ENCODE measurements at places on chromosomes 16 and 17.

- DNase-seq = no peak
These were observed 221.6 kb upstream of the SDK2 start for GRCh38 chr17:73865831-73866230.

DNA sequence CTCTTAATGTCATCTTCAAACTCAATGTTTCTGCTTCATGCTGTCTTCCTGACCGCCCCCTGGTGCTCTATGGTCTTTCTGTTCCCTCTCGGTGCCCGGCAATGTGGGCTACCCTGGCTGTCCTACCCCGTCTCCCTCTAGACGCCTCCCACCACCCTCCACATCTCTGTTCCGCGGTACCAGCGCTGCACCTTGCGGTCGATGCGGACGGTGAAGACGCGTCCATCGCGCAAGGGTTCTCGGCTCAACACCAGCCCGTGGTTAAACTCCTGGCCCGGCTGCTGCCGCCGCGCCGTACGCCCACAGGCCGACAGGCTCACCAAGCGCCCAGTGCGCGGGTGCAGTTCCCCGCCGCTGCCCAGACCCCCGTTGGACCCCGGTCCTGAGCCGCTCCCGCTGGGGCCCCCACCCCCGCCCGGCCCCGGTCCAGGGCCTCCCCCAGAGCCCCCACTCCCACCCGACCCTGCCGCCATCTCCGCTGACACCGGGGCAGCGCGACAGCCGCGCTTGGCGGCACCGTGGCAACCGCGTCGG, at the start of gene NEURL4:
TSS of gene NEURL4 (minus strand) at position 496 of the 534 bp plus-strand sequence. CDS start at position 473, 23 bp downstream.
- peak; percentile 26 for DNase-seq

- DNase-seq = no peak
These were observed 23.6 kb downstream of the NTN1 start for GRCh38 chr17:9044772-9045463.

DNA sequence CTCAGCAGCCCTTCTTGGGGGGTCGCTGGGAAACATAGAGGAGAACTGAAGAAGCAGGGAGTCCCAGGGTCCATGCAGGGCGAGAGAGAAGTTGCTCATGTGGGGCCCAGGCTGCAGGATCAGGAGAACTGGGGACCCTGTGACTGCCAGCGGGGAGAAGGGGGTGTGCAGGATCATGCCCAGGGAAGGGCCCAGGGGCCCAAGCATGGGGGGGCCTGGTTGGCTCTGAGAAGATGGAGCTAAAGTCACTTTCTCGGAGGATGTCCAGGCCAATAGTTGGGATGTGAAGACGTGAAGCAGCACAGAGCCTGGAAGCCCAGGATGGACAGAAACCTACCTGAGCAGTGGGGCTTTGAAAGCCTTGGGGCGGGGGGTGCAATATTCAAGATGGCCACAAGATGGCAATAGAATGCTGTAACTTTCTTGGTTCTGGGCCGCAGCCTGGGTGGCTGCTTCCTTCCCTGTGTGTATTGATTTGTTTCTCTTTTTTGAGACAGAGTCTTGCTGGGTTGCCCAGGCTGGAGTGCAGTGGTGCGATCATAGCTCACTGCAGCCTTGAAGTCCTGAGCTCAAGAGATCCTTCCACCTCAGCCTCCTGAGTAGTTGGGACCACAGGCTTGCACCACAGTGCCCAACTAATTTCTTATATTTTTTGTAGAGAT, 3.4 kb downstream of the STH start:
- DNase-seq = peak; percentile 65

DNA sequence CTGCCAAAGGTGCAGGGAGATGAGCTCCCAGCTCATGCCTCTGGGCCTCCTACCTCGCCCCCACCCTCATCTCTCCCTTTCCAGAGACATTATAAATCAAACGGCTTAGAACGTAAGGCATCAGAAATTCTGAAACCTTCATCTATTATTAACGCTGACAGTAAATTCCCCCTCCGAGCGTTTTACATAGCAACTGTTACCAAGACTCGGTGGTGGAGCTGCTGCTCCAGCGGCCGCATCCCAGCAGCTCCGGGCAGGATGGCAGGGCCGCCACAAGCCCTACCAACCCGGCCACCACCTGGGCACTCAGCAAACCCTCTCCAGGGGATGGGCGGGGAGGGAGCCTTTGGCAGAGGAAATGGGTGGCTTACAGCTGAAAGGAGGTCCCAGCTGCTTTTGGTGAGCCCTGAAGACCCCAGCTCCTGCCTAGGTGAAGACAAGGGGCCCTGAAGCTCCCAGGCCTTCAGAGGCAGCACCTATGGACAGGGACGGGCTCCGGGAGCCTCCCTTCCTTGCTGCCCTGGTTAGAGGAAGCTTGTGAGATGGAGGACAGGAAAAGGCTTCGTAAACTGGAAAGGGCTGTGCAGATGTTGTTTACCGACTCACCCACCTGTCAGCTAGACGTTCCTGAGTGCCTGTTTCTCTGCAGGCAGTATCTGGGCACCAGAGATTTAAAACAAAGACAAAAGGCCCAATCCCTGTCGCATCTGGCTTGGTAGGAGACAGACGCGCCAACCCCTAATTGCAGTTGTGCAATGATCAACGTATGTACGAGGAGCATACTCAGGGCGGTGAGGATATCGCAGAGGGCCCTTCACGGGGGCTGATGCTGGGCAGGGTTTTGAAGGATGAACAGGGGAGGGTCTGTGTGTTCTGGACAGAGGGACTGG, 76.9 kb downstream of the RAI1 start:
- no peak for DNase-seq

GRCh38 chr17:55421179-55421934, at the start of gene MMD:
Gene MMD, minus strand, starts transcription at chr17:55421835. Its CDS starts 140 bp downstream, at chr17:55421695.
- no peak for DNase-seq

DNA sequence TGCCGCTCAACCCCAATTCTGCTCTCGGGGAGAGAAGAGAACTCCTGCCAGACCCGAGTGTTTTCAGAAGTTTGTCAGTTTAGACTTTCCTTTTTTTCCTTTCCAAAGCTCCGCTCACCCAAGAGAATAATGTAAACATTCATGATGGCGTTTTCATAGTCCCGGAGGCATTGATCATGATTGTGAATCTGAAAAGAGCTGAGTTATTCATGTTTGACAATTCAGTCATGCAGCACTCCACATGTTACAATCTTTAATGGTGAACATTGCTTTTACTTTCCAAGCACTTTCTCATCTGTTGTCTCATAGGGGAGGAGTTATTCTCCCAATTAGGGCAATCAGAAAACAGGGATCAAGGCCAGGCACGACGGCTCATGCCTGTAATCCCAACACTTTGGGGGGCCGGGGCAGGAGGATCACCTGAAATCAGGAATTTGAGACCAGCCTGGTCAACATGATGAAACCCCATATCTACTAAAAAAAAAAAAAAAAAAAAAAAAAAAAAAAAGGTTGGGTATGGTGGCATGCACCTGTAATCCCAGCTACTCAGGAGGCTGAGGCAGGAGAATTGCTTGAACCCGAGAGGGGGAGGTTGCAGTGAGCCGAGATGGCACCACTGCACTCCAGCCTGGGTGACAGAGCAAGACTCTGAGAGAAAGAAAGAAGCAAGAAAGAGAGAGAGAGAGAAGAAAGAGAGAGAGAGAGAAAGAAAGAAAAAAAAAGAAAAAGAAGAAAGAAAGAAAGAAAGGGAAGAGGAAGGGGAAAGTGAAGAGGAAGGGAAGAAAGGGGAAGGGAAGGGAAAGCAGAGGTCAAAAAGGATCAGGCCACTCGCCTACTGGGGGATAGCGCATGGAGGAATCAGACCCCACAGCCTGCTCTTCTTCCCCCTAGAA, 70.0 kb upstream of the TNRC6C start:
- no peak for DNase-seq

GRCh38 chr16:79656553-79657115, 56.1 kb upstream of the MAF start:
- DNase-seq = no peak

GRCh38 chr17:40551091-40551878, 14.0 kb downstream of the CCR7 start:
- no peak for DNase-seq

GRCh38 chr17:29549177-29549923, 17.5 kb downstream of the ABHD15 start:
- DNase-seq = no peak

DNA sequence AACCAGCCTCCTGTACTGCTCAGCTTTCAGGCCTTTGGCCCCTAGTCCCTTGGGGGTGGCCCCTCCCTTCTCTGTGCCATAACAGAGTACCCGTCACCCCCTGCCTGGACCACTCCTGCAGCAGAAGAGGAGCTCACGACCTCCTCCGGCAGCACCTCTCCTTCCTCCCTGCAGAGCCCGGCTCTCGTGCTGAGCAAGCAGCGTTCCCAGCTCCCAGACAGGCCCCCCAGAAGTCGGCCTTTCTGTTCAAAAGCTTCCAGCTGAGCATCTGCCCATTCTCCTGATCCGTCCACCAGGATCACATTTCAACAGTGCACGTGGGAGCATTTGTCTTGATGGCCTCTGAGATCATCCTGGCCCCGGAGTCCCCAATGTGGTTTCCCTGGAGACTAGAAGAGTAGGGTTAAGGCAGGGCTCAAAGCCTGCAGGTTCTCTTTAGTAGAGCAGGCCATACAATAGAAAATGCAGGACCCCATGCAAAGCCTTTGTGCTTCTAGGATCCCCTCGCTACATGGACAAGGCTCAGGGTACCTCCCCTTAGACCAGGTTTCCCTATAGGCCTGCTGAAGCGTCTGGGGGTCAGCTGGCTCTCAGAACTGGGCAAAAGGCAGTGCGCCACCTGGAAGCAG, 35.6 kb downstream of the NLRC3 start:
- no peak for DNase-seq
